Hematopoietic multipotent progenitor cell treated with erythropoietin and hydrocortisone succinate and interleukin-3 and kit ligand, for 4 days (in vitro differentiated cells): ENCODE measurements at places on chromosomes 2 and 18.
A peak's percentile ranks its signal among the peaks of the same experiment; 100 is the strongest.

DNA sequence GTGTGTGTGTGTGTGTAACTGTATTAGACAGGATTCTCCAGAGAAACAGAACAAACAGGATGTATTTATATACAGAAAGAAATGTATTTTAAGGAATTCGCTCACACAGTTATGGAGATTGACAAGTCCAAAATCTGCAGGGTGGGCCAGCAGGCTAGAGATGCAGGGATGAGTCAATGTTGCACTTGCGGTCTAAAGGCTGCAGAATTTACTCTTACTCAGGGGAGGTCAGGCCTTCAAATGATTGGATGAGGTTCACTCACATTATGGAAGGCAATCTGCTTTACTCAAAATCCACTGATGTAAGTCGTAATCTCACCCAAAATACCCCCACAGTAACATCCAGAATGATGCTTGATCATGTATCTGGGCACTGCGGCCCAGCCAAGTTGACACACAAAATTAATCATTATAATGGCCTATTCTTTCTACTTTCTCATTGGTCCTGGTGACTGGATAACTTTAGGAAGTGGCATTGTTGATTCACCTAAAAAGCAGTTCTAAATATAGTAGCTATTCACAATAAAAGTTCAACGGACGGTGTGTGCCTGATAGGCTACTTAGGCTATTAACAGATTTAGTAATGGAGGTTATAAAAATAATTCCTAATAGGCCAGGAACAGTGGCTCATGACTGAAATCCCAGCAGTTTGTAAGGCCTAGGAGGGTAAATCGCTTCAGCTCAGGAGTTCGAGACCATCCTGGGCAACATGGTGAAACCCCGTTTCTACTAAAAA is 40.6 kb upstream of the ACYP2 start:
- no peak for DNase-seq

DNA sequence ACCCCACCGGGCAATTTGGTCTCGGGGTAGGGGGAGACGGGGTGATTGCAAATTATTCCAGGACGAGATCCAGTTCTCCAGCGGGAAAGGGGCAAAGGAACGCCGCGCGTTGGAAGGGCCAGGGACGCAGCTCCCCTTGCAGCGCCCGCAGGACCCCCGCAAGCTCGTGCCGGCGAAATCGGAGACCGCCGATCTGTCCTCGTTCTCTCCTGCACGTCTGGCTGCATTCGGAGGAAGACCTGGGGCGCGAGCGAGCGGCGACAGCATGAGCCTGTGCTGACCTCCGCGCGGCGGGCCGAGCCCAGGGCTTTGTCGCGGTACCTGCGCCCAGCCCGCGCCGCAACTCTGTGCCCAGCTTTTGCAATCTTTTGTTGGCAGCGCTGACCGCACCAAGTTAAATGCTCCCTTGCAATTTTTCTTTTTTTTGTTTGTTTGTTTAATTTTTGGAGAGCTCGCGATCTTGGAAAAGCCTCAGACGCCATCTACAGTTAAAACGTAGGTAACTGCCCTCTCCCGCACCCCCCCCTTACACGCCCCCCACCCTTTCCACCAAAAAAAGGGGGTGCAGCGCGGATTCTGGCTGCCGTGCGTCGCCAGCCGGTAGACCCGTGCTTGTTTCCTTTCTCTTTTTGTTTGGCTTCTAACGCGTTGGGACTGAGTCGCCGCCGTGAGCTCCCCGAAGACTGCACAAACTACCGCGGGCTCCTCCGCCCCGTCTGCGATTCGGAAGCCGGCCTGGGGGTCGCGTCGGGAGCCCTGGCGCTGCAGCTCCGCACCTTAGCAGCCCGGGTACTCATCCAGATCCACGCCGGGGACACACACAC is 667 bp downstream of the TRIB2 start:
- DNase-seq = peak; percentile 80

GRCh38 chr2:199762963-199763362 is 88.0 kb downstream of the FTCDNL1 start:
- no peak for DNase-seq

GRCh38 chr2:70596293-70596692 is 42.7 kb upstream of the TGFA start:
- no peak for DNase-seq

DNA sequence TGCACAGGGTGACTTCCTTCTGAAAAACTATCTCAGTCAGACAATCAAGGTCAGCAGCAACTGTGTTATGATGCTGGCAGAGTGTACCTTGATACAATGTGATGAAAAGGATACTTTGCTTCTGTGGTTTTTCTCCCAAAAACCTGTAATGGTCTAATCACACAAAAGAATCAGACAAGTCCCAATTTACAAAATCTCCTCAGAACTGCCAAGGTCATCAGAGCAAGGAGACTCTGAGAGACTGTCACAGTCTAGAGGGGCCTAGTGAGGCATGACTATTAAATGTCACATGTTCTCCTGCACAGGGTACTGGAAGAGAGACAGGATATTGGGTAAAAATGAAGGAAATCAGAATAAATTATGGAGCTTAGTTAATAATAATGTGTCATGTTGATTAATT is 185.4 kb downstream of the ST6GAL2 start:
- DNase-seq = no peak

GRCh38 chr18:59737776-59738300 is 40.6 kb upstream of the CCBE1 start:
- no peak for DNase-seq

GRCh38 chr18:51491678-51492372 is 294.3 kb upstream of the MEX3C start:
- DNase-seq = no peak

DNA sequence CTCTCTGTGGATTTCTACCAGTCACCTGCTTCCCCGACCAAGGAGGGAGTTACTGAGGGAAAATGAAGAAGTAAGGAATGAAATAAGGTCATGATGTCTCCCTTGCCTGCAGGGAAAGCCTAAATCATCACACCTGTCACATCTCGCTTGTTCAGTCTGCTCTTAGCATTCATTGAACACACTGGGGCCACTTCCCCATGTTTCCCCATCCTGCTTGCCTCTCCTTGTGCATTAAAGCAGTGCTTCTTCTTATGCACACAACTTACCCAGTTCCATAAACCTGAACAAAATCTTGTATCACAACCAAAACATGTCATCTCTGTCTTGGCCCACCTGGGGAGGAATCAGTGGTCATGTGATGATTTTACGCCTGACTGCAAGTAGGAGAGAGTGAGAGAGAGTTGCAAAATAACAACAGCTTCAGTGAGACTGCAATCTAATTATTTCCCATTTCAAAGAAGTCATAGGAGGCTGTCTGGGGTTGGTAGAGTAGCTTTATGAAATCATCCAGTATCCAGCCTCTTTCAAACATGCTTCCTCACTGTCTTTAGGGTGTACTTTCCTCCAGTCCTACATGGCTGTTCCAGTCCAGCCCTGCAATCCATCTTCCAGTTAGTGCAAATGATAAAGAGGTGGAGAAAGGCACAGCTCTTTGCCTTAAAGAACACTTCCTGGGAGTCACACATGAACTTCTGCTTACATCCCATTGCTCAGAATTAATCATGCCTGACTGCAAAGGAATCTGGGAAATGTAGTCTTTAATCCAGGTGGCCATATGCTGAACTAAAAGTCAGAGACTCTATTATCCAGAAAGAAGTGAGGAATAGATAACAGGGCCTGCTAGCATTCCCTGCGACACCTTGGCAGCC is 220.1 kb downstream of the HAUS1 start:
- peak; percentile 75 for DNase-seq

DNA sequence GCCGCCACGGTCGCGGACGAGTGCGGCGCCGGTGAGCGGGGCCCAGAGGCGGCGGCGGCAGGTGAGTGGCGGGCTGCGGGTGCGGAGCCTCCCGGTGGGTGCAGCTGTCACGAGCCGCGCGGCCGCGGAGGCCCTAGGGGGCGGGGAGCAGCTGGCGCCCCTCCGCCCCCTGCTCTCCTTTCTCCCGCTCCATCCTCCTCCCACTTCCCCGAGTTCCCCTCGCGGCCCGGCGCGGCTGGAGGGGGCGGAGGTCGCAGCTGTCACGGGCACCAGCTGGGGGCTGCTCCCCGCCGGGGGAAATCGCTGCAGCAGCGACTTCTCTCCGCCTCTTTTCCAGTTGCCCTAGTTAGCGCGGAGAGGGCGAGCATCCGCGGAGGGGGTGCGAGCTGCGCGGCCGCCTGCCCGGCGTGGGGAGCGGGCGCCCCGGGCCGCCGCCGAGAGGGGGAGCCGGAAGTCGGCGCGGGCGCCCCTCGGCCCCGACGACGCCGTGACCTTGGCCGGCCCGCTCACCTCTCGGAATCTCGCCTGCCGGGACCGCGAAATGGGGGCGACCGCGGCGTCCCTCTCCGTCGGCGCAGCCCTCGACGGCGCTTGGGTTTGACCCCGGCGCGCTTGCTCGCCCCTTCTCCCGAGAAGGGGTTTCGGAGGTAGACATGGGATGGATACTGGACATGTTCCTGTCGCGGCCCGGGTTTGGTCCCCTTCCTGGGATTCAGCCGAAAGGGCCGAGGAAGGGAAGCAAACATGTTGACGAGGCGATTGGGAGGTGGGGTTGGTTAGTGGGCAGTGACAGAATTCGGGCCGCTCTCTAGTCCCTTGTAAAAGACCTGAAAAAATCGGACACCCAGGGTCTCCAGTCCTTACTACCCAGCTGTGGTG is 727 bp downstream of the NCOA1 start:
- DNase-seq = peak; percentile 74

DNA sequence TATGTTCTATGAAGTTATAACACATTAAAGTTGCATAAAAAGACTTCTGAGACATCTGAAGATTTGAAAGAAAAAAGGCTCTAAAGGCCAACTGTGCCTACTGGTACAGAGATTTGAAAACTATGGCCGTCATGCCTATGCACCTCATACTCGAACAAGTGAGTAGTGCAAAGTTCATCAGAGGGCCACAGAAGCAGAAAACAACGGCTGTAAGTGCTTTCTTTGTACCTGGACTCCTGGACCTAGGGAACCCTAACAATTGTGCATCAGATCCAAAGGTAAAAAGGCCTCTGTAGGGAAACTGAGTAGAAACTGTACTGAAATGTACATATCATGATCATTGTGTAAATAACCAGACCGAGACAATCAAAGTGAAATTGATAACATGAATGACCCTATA is 230.4 kb upstream of the CHST9 start:
- no peak for DNase-seq

GRCh38 chr18:3328532-3328931 is 66.6 kb downstream of the MYL12B start:
- DNase-seq = no peak

- DNase-seq = no peak
Measured at GRCh38 chr2:145245268-145245870, 725.5 kb upstream of the ZEB2 start.

DNA sequence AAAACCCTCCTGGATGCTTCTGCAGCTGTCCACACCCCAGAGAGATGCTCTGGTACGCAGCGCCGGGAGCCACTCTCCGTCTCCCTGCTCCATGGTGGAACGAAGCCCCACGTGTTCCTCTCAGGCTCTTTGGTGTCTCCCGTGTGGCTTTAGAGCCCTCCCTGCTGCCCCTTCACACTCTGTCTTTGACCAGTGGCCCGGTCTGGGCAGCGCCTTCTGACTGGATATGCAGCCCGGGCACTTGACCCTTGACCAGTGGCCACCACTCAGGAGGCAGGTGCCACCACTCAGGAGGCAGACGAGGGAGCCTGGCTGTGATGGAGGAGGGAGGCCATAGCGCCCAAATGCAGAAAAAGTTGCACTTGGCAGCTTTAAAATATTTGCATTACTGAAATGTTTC is 214.5 kb upstream of the SALL3 start:
- DNase-seq = no peak

GRCh38 chr18:36299015-36299414 is 1.5 kb downstream of the FHOD3 start:
- DNase-seq = no peak

GRCh38 chr2:238097988-238098871 is 1.9 kb upstream of the ESPNL start:
- DNase-seq = peak; percentile 88

DNA sequence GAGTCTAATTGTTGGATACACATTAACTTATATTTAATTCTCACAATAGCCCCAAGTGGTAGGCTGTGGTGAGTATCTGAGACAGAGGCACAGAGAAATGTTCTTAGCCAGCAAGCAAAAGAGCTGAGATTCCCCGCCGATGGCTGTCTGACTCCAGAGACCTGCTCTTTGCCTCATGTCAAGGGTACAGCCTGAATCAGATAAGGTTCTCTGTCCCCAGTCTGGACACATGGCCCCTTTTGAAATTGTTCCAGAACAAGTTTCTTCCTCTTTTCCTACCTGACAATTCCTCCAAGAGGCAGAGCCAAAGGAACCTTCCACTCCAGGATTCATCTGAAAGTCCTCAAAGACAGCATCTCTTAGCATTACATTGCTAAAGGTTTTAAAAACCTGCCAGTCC is 512.9 kb upstream of the TNP1 start:
- no peak for DNase-seq

GRCh38 chr2:95040426-95040825 is 14.9 kb downstream of the MAL start:
- DNase-seq = no peak

DNA sequence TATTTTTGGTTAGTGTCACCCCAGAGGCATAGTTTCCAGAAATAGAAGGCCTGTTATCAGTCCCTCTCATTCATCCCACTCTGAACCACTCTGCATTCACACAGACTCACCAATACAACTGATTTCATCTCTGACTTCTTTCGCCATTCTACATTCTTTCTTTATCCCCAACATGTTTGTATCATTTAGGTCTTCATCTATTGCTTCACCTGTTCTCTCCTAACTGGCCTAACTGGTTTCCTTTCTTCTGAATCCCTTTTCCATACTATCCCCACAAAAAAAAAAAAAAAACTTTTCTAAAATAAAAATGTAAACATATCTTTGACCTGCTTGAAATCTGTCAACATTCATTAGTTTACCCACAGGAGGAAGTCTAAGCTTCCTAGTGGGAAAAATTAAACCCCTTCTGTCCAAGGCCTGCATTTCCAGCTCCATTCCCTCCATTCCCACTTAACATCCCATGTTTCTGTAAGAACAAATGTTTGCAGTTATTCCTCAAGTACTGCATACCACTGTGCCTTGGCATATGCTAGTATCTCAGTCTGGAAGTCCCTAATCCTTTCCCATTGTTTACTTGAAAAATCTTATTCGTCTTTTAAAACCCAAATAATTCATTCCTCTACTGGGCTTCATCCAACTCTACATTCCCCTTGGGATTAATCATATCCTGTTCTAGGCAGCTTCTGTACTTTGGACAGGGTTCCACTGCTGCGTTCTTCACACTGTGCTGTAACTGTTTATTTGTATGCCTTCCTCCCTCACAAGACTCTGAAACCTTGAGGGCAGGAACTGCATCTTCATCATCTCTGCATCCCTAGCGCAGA is 68.5 kb downstream of the FIGN start:
- DNase-seq = no peak

GRCh38 chr2:2848621-2849333 is 517.7 kb upstream of the MYT1L start:
- DNase-seq = peak; percentile 40

DNA sequence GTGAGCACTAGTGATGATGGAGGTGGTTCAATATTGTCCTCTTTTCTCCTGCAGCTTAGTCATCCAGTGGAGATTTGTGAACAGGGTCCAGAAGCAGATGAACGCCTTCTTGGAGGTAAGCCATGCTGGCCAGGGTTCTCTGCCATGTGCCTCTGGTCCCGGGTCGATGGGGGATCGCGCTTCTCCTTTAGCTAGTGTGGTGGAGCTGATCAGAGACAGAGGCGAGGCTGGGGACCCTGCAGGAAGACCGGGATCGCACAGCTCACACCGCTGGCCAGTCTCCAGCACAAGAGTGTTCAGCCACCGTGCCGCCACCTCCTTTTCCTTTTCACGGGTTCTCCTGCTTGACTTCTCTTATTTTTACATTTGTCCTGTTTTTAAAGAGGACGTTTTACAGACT is 243.4 kb downstream of the ALPK2 start:
- DNase-seq = no peak
